Fibroblast of skin of scalp (primary cell): ENCODE measurements at places on chromosomes 2 and 18.
A peak's percentile ranks its signal among the peaks of the same experiment; 100 is the strongest.

- no peak for DNase-seq
These were observed 41.1 kb downstream of the IWS1 start for GRCh38 chr2:127485051-127485693.

- DNase-seq: no peak
These were observed 43.8 kb downstream of the APOB start for GRCh38 chr2:20999906-21000645.

DNA sequence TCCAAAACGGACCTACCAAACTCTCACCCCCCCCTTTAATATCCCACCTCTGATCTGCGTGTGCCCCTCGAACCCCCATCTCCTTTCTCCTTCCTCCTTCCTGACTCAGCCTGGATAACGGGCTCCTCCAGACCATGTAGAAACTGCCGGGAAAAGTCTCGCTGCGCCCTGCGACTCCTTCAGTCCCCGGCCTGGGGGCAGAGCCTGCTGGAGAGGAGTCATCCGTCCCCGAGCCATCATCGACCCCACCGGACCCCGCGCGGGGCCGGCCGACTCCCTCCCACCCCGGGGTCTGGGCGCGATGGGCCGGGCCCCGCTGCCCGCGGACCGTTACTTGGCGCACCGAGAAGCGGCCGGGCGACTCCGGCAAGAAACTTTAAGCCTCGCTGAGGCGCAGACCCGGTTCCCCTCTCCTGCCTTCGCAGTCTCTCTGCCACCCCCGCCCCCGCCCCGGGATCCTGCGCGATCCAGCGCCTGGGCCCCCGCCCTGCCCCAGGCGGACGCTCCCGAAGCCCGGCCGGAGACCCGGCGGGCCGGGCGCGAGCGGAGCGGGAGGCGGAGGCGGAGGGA is 3.4 kb downstream of the ZEB2 start:
- no peak for DNase-seq

DNA sequence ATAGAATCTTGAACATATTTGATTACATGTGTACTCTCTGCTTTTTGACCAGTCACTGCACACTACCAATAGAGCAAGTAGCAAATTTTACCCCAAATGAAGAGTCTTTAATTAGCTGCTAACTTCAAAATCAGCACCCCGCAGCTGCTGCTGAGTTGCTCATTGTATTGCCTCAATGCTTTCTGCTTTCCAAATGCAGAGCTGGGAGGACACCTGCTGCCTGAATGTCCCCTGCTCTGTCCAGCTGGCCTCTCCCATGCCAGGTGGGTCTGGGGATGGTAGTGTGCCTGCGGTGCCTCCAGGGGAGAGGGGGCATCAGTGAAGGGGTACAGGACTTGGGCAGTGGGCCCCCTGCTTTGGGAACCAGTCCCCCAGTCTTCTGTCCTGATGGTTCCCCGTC is 184.8 kb downstream of the PRKCE start:
- no peak for DNase-seq

- DNase-seq: no peak
These were observed 59.1 kb upstream of the PGAP1 start for GRCh38 chr2:196985511-196986183.

GRCh38 chr18:13580351-13580750 is 146.0 kb downstream of the FAM210A start:
- no peak for DNase-seq

DNA sequence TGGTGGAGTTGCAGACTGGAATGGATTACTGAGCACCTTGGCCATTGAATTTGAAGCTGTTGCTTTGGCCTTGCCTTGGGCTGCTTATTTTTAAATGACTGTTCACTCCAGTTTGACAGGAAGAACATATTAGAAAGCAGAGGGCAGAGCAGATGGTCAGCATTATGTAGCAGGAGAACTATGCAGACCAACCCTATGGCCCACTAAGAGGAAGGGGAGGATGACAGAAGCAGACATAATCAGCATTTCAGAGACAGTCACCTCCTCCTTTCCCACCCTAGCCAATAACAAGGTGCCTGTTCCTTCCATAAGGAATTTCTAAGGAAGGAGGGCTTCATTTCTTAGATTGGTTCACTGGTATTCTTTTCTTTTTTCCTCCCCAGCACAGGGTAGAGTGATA is 2.4 kb downstream of the CHRNA1 start:
- peak; percentile 42 for DNase-seq

- DNase-seq: peak; percentile 75
These were observed 8.4 kb downstream of the TMEM247 start for GRCh38 chr2:46487667-46488335.

- DNase-seq: no peak
These were observed 31.1 kb upstream of the GPC1 start for GRCh38 chr2:240404174-240404852.

DNA sequence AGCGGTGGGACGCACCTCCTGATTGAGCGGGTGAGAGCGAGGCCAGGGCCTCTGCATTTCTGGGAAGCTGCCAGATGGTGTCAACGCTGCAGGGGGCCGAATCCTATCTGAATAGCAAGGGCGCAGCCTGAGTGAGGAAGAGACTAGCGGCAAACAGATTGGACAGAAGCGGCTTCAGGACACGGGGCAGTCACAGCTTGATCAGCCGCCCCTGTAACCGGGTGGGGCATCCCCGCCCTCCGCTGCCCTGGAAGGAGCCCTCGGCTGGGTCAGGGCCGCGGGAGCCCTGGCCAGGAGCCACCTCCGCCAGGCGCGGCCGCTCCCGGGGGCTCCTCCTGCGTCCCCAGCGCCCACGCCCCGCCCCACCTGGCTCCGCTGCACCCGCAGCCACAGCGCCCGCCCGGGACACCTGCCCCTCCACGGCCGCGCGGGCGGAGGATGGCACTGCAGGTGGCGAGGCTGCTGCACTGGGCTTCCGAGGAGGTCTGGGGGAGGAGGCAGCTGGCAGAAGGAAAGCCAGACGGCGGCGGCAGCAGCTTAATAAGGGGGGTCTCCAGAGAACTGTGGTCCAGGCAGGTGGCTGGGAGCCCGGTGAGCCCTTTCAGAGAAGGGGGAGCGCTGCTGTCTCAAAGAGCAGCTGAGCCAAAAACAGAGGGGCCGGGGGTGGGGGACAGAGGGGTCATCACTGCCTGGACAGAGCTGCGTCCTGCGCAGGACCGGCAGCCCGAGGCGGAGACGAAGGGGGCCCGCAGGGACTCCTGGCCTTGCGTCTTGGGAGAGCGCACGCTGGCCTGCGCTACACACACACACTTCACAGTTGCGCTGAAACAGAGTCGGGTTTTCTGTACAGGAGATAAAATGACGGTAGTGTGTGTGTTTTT is 18.8 kb upstream of the SOX11 start:
- no peak for DNase-seq

GRCh38 chr18:54946149-54946581 is 13.1 kb downstream of the CCDC68 start:
- DNase-seq: peak; percentile 31

DNA sequence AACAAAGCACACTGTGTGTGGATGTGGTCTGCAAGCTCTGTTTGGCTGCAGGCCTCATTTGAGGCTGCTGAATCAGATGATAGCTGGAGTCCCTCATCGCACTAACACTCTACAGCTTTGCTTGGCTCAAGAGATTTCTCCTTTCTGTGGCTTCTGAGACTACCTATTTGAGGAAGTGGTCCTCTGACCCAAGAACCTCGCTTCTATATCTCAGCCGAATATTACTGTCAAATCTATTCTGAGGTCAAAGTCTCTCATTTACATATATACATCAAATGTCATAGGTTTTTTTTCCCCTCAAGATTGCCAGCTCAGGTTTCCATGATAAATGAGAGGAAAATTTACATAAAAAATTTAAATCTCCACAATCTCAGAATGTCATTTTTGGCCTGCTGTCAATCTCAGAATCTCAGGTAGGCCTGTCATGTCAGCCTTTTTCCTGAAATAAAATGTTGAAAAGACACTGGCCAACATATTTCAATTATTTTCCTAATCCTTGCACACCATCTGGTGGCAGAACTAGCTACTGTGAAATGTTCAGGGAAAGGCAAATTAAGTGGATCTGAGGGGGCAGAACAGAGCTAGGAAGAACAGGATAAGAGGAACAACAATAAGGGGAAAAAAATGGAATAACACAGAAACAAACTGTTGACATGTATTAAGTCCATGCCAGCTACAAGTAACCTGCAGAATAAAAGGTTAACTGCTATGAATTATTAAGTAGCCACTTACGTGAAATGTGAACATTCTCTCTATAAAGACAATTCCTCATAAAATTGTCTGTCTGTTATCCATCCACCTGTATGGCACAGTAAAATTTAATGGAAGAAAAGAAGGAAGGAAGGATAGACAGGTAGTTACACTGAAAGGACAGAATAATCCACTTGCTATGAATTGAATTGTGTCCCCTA is 39.3 kb downstream of the AP1S3 start:
- DNase-seq: peak; percentile 60

DNA sequence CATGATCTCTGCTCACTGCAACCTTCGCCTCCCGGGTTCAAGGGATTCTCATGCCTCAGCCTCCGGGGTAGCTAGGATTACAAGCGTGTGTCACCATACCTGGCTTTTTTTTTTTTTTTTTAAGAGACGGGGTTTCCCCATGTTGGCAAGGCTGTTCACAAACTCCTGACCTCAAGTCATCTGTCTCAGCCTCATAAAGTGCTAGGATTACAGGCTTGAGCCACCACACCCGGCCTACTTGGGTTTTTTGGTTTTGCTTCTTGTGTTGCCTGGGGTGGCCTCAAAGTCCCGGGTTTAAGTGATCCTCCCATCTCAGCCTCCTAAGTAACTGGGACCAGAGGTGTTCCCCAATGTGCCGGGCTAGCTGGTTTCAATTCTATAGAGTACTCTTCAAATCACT is 64.6 kb downstream of the NAPG start:
- DNase-seq: no peak

DNA sequence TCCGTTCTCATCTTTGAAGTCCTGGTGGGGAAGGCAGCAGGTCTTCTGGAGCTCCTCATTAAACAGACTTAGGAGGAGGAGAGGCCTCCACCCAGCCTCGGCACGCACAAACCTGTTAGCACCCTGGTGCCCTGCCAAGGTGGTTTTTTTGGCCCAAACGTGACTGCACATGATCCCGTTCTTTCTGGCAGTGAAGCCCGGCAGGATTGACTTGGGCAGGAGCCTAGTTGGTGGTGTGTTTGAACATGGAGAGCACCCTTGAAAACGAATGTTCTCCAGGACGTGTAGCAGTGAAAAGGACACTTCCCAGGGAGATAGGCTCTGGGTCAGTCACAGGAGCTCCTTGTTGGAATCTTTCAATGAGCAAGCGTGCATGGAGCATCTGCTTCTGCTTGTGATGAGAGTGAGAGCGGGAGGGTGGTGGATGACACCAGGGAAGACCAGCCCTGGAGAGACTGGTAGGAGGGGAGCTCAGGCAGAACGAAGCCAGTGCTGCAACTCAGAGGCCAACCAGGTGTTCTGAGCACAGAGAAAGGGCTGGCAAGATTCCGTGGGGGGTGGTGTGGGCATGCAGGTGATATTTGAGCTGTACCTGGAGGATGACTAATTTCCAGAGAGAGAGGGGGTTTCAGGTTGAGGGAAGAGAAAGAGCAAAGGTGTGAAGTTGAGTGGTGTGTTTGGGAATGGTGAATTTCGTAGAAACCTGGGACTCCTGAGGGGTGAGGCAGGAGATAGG is 73.8 kb downstream of the TANC1 start:
- no peak for DNase-seq

GRCh38 chr18:80023173-80023572 is 11.1 kb upstream of the RBFA start:
- no peak for DNase-seq

DNA sequence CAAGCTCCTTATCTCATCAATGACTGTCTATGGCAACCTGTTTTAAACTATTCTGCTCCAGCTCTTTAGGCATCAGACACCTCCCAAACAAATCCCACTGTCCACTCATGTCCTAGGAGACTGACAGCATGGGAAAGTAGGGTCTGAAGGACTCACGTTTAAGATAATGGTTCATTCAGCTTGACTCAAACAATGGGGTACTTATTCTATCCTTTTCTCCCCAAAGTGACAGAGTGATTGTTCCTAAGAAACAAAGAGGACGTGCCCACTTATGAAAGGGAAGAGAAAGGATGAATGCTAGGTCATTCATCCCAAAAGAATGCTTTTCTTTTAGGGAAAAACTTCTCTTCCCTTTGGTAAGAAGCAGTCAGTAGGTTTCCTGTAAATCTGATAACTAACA is 41.9 kb downstream of the ALK start:
- DNase-seq: no peak

DNA sequence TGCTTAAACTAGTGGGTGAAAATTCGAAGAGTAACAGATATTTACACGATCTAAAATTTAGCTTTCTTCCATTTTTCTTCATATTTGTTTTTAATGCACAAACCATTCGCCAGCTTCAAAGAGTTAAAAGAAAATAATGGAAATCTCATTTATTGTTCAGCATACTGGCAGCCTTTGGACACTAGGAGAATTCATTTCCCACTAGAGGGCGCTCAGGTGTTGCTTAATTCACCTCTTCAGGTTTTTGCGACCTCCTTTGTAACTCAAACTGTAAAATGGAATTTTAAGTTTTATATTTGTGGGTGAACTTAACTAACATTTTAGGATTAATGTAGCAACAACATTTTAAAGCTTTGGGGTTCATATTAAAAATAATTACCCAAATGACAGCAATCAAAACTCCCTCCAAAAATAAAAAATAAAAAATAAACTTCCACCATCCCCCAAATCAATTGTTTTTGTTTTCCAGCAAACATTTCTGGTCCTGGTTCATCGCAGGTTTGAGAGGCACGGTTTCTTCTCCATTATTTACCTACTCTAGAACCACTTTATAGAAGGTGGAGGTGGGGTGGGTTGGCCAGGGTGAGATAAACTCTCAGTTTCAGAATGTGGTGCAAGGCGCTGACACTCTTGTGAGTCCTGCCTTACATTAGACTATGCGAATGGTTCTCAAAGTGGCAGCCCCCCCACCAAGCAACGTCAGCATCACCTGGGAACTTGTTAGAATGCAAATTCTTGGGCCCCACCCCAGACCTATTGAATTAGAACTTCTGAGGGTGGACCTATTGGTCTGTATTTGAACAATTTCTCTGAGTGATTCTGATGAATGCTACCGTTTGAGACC is 24.7 kb upstream of the PNPT1 start:
- peak; percentile 73 for DNase-seq

GRCh38 chr2:136242687-136243277 is 124.8 kb upstream of the CXCR4 start:
- no peak for DNase-seq

- DNase-seq: peak; percentile 70
These were observed 30.7 kb downstream of the PKP4 start for GRCh38 chr2:158487419-158487818.

GRCh38 chr2:55901941-55902340 is 21.6 kb downstream of the EFEMP1 start:
- DNase-seq: no peak

GRCh38 chr2:182898718-182899117 is 32.3 kb upstream of the FRZB start:
- no peak for DNase-seq
